Stimulated activated CD8-positive, alpha-beta memory T cell treated with anti-CD3 and anti-CD28 coated beads, Interleukin-4, amount 100 ng/mL, for 4 hours (primary cell): ENCODE measurements at places on chromosomes 11 and 22.

DNA sequence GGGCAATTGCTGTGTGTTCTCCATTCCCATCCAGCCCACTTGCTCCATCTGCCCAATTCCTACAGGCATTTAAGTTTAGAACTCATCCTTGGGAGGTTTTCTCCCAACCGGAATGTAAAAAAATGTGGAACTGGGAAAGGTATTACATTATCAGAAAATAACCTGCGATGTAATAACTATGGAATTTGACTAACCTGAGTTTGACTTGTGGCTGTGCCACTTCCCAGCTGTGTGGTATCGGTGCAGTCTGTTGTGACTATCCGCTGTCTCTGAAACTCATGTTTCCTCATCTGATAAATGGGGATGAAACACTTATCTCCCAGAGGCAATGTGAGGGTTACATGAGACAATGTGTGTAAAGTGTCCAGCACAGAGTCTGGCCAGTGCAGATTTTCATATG lies 77.6 kb downstream of the TENM4 start:
- no peak for DNase-seq

DNA sequence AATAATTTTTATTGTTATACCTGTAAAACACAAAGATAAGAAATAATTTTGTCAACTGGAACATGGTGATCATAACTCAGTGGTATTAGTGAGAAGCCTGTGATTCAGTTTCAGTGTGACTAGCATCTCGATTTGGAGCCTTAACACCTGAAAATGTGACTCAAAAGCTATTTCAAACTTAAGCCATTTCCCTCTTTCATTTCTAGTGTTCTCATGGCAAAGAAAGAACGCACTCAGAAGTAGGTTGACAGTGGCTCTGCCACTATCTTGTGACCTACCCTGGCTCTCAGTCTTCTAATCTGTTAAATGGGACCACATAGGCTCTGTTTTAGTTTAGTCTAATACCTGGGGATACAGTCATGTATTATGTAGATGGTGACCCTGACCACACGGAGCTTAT lies 62.7 kb downstream of the ISX start:
- no peak for DNase-seq

DNA sequence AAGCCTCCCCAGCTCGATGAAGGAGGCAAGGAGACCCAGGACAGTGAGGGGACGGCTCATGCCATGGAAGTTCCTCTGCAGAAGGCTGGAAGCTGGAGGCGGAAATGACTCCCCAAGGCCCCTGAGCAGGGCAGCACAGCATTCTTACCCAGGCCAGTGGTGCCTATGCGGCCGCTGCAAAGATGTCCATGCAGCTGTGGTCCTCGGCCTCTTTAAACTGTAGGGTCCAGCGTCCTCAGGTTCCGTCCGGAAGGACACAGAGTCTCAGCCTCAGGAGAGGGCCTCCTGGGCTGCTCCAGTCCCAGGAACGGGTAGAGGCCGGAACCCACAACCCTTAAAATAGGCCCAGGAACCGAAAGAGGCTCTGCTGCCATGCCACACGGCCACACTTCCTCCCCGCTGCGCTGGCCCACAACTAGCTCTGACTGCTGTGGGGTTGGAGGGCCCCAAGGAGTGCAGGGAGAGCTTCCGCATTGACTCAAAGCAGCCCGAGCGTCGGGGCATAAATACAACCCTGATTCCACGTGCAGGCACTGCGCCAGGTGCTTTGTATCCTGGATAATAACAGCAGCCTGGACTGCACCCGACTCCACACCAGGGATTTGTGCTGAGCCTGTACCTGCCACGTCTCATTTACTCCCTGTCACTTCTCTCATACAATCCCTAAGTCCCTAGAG lies 5.5 kb downstream of the KIAA0930 start:
- DNase-seq = no peak

- DNase-seq = no peak
These were observed 210.5 kb downstream of the FAM181B start for GRCh38 chr11:82523141-82523540.

- DNase-seq = no peak
These were observed 126.3 kb upstream of the TIMP3 start for GRCh38 chr22:32674925-32675825.
